Activated naive CD8-positive, alpha-beta T cell treated with anti-CD3 and anti-CD28 coated beads, Interleukin-2, amount 50 U/mL, for 24 hours (primary cell): ENCODE measurements at places on chromosomes 2 and 18.

GRCh38 chr2:179818546-179818945 is 42.9 kb downstream of the ZNF385B start:
- no peak for DNase-seq

DNA sequence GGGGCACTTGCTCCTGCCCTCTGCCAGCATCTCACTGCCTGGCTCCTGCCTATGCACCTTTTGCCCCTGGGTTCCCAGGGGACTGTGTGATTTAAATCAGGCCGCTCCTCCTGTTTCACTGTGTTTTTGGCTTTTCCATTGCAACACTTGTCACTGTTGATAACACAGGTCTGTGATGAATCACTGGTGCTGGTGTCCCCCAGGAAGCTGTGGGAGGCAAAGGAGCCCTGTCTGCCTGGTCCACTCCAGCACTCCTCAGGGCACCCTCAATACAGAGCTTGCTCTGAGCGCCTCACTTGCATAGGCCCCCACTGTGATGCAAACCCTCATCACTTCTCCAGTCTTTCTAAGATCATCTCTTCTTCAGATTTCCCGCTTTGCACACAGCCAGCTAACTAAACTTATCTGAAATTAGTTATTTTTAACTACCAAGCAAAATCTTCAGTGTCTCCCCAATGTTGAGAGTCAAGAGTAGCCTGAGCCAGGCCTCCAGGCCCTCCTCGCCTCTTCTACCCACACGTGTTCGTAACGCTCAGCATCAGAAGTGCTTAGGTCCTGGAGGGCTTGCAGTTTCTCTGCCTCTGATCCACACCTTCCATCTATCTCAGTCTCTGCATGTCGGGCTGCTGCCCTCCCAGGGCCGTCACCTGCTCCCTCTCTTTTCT is 2.8 kb downstream of the TMEM18 start:
- DNase-seq: no peak

DNA sequence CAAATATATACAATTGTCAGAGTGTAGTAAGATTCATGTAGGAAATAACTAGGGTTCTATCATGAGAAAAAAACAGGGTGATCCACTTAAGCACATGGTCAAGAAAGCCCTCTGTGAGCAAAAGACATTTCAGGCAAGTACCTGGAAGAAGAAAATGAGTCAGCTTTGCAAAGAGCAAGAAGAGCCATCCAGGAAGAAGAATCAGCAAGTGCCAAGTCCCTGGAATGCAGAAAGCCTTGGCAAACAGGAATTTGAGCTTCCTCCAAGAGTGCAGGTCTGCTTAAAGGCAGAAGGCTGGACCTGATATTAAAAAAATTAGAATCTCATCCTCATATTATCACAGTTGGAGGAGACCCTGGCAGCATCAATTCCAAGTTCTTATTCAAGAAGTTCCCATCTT is 188.5 kb upstream of the CELF4 start:
- DNase-seq: no peak

DNA sequence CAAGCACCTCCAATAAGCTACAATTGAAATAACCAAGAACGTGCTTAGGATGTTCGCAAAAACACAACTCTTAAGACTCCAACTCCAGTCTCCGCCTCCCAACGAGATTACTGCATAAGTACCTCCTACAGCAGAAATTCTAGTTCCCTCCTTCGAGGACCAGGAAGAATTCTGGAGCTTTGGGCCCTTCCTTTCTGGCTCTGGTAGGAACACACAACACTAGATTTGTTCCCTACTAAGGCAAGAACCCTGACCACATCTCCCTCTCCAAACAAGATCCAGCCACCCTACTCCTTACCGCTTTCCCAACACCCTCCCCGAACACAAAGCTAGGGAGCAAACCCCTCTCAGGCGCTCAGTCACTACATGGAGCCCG is 721 bp downstream of the ADAM17 start:
- peak; percentile 21 for DNase-seq

DNA sequence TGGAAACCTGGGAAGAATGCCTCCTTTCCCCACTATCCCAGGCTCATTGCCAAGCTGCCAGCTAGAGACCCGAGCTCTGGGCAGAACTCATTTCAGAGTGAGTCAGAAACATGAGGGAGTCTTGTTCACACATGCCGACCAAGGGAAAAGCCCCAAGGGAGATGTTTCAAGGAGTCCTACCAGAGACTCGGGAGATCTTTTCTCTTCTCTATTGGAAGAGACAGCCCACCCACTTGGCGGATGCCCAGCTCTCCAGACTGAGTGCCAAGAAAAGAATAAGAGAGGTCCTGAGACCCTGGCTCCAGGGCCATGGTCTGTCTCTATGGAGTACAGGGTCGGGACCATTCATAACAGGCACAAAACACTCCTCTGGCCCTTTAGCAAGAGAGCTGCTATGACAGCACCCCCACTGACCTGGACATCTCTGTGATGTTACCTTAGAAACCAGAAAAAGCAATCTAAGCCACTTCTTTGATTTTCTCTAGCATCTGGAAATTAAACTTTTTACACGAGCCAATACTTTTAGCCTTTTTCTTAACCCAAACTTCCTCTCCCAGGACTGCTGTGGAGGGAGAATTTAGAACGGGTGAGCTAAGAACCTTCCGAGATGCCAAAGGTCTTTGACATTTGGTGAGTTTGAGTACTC is 18.5 kb upstream of the IGFBP5 start:
- DNase-seq: no peak

DNA sequence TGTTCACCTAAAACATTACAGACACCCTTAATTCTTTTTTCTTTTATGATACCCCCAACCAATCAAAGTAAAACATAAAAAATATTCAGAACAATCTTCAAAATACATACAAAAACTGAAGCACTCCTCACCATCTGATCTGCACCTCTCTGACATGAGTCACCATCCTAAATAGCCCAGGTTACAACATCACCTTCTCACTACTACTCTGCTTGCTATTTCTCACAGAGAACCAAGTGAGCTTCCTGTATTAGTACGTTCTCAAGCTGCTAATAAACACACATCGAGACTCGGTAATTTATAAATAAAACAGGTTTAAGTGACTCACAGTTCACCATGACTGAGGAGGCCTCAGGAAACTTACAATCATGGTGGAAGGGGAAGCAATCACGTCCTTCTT is 183.5 kb downstream of the CBLN2 start:
- DNase-seq: no peak

DNA sequence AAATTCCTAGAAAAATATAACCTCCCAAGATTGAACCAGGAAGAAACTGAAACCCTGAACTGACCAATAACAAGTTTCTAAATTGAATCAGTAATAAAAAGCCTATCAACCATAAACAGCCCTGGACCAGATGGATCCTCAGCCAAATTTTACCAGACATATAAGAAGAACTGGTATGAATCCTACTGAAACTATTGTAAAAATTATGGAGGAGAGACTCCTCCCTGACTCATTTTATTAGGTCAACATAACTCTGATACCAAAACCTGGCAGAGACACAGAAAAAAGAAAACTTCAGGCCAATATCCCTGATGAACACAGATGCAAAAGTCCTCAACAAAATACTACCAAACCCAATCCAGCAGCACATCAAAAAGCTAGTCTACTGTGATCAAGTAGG is 11.3 kb downstream of the NT5C1B start:
- DNase-seq: no peak

GRCh38 chr18:76491473-76491775 is 3.6 kb downstream of the ZNF516 start:
- DNase-seq: peak; percentile 71

DNA sequence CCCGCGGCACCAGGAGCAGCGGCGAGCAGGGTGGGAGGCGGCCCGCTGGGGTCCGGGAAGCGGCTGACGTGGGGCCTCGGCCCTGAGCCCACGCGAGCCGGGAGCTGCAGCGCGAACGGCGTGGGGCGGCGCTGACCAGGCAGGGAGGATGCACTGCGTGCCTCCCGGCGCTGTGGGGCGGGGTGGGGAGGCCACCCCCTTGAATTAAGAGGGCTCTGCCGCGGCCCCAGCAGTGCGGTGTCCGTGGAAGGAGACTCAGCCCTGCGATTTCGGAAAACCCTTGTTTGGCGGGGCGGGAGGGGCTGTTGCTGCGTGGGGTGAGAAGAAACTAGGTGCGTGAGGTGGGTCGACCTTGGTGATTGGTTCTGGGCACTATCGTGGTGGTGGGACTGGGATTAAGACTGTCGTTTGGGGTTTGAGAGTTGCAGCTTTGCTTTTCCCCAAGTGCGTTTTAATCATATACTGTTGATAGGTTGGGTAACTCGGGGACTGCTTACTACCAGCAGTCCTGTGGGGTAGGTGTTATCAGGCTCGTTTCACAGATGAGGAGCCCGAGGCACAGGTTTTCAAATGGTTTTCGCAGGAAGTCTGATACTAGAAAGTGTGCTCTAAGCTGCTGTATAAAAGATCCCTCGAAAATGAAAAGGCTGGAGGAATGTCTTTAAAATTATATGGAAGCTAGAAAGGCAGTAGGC is 722 bp downstream of the ACSL3 start:
- peak; percentile 32 for DNase-seq

- no peak for DNase-seq
These were observed 40.3 kb downstream of the BCL11A start for GRCh38 chr2:60513191-60513590.

- DNase-seq: no peak
These were observed 27.4 kb upstream of the ALLC start for GRCh38 chr2:3630631-3631030.

- DNase-seq: no peak
These were observed 87.2 kb downstream of the COBLL1 start for GRCh38 chr2:164754157-164755093.

- no peak for DNase-seq
These were observed 50.6 kb downstream of the ABCG8 start for GRCh38 chr2:43889416-43889815.

GRCh38 chr2:59308108-59308507 is 1067.0 kb upstream of the FANCL start:
- DNase-seq: no peak

DNA sequence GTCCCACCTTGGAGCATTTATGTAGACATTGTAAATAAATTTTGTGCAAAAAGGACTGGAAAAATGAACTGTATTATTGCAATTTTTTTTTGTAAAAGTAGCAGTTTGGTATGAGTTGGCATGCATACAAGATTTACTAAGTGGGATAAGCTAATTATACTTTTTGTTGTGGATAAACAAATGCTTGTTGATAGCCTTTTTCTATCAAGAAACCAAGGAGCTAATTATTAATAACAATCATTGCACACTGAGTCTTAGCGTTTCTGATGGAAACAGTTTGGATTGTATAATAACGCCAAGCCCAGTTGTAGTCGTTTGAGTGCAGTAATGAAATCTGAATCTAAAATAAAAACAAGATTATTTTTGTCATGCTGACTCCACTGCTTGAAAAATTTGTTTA is 137.5 kb downstream of the MEIS1 start:
- no peak for DNase-seq

DNA sequence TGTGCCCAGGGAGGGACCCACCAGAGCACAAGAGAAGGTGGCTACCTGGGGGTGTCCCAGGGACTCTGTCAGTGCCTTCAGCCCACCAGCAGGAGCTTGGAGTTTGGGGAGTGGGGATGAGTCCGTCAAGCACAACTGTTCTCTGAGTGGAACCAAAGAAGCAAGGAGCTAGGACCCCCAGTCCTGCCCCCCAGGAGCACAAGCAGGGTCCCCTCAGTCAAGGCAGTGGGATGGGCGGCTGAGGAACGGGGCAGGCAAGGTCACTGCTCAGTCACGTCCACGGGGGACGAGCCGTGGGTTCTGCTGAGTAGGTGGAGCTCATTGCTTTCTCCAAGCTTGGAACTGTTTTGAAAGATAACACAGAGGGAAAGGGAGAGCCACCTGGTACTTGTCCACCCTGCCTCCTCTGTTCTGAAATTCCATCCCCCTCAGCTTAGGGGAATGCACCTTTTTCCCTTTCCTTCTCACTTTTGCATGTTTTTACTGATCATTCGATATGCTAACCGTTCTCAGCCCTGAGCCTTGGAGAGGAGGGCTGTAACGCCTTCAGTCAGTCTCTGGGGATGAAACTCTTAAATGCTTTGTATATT is 14.0 kb downstream of the ITM2C start:
- peak; percentile 1 for DNase-seq

DNA sequence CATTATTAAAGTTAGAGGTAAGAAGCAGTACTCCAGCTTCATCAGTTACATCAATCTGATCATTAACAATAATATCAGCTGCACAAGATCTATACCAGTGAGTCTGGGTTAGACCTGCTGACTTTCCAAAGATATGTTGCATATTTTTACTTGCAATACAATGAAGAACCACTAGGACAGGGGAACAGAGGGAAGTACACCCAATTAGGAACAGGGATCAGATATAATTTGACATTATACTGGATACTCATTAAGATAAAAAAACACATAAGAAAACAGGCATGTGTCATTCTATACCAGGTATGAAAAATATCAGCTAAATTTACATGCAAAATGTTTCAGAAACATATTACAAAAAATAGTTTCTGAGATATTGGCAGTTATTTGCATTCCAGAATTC is 995.1 kb upstream of the DDX18 start:
- DNase-seq: no peak
